ENCODE measurements at places on chromosomes 5 and 9.

DNA sequence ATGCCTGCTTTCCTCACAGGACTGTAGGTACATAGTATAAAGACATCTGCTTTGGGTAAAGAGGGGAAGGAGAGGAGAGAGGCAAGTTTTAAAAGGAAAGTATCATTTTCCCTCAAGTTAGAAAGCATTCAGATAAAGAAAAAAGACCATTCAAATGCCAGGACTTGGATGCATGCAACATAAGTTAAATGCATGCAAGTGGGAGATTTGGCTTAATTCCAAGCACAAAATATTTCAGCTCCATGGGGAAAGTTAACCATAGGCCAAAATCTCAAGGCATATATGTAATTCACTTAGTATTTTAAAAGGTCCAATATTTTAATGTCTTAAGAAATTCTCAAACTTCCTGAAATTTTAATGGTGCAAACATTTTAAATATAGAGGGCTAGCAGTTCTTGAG lies 36.4 kb downstream of the POU5F2 start:
- DNase-seq, result no peak

DNA sequence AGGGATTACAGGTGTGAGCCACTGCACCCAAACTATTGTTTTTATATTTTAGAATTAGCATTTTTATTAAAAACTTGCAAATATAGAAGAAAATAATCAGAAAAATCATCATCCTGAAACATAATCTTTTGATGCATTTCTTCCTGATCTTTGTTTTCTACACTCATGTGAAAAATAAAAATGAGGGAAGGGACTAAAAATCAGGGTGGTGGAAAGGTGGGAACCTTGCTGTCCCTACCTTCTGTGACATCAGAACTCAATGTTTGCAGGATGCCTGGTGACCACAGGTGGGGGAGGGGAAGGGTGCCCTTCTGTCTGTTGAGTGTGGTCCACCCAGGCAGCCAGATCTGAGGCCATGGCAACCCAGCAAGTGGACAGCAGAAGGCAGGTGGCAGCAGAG lies at the start of gene SMIM23:
TSS of gene SMIM23 (plus strand) at position 301 of the 400 bp plus-strand sequence. CDS start at position 356, 55 bp downstream.
- DNase-seq, result no peak

GRCh38 chr9:137077758-137078693 lies 709 bp downstream of the UAP1L1 start:
- no peak for DNase-seq

DNA sequence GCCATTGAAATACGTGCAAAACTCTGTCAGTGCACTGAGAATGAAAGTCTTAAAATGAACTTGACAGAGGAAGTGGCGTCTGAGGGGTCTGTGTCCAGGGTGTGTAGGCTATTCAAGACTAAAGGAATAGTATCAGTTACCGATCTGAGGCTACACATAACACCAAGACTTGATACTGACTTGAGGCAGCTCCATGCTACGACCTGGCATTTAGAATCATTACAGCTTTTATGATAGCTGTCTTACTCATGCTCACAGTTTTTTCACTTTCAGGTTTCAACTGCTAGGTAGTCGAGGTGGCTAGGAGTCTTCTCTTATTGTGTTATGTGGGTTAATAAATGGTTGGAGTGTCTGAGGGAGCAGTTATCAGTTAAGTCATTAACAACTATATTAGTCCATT lies 92.8 kb upstream of the SLCO6A1 start:
- no peak for DNase-seq

- DNase-seq, result no peak
These were observed 255.6 kb upstream of the IZUMO3 start for GRCh38 chr9:24801344-24801743.

GRCh38 chr5:133271606-133272005 lies 219.8 kb downstream of the HSPA4 start:
- DNase-seq, result no peak

- DNase-seq, result peak; percentile 14
These were observed 1.0 kb downstream of the AQP3 start for GRCh38 chr9:33446240-33446945.

DNA sequence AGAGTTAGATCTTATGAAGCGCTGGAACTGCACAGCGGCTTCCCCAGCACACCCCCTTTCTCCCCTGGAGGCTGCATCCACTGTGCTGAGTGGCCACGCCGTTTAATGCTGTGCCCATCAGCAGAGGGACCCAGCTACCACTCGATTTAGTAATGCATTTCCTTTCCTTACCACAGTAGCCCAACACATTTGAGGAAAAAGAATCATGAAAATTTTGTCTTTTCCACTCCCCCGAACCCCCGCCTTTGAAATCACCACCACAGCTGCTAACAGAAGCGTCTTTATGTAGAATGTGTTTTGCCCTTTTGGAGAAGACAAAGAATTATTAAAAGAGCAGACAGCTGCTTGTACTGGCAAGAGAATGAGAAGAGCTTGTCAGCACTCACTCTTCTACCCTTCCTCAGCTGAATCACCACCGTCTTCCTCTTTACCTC lies 73.2 kb downstream of the ACER2 start:
- no peak for DNase-seq

DNA sequence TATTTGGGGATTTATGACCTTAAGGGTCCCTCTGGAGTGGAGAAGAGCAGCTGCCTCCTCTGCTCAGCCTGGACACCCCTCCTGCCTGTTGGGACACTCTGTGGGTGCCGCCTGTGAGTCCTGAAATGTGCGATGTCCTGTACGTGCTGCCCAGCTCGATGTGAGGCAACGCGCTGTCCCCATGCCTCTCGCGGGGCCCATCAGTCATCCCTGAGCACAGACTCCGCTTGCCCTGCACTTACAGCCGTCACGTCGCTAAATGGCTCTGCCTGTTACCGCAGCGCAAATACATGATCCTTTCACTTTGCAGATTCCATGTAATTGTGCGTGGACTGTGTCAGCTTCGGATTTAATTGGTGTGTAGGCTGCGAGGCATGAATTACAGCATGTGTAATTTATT lies 27.1 kb downstream of the IRX4 start:
- DNase-seq, result no peak

GRCh38 chr9:76697554-76697953 lies 66.7 kb upstream of the PCA3 start:
- DNase-seq, result no peak
